ENCODE measurements at places on chromosomes 13 and 19.

DNA sequence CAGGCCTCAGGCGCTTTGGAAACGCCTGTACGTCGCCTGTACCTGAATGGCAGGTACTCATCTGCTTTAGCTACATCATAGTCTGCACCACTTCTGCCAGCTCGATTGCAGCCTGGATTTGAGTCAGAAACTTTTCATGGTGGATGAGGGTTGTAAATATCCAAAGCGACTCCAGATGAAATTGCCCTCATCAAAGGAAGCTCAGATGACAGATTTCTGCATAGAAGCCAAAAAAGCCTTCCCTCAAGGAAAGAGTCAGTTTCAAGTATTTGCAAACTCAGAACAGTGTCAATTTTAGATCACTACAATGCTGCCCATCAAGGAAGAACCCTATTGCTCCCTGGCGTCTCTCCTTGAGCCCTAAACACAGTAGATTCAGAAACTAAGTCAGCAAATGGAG, 38.8 kb upstream of the IGFL4 start:
- DNase-seq, result no peak

DNA sequence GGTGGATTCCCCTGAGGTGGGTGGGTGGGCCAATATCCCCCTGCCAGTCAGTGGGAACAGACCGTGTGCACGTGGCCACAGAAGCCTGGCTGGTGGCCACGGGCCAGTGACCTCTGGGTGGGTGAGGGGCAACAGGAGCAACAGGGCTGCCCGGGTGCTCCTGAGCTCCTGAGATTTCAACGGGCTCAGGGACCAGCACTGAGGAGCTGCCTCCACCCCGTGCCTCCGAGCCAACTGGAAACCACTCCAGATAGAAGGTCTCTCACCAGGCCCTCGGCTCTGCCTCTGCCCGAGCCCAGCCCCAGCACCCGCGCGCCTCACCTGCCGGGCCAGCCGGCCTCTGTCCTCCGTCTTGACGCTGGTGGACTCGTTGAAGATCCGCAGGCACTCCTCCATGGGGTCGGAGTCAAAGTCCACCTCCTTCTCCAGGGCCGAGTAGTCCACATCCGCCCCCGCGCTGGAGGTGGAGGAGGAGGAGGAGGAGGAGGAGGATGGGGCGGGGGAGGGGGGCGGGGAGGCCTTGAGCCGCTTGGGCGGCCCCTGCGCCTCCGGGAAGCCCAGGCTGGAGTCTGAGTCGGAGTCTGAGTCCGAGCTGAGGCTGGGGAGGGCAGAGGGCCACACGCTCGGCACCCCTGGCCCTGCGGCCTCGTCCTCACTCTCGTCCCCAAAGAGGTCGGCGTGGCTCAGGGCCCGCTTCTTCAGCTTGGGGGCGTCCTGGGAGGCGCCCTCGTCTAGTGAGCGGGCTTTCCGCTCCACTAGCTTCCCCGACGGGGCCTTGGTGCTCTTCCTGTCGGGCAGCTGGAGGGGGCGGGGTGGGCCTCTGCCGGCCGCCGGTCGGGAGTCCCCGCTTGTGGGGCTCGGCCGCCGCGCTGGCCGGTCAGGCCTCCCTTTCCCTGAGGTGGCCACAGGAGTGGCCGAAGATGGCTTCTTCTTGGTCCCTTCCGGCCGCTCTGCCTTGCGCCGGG, 14.8 kb upstream of the ATP8B3 start:
- DNase-seq, result no peak

DNA sequence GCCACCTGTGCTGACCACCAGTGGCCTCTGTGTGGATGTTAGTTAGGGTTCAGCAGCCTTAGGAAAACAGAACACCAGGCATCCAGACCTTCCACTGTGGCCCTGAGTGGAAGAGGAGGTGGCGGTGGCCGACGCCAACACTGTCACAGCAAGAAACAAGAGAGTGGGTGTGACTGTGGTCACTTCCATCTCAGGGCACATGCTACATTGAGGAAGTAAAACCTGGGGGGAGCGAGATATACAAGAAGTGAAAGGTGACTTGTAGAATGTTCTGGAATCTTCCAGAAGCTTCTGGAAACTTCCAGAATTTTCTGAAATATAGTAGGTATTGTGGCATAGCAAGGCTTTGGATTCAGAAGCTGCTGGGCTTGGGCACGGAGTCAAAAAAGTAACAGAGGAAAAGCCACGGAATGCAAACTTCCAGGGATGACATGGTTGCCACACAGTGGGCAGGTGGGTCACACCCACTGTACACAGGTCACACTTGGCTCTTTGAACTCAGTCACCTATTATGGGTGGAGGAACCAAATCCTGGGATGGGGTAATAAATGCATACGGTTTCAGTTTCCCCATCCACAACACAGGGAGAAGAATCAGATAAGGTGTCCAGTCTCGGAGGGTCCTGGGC, 24.3 kb downstream of the GNG7 start:
- no peak for DNase-seq

GRCh38 chr13:95247852-95248251, 53.4 kb downstream of the ABCC4 start:
- no peak for DNase-seq

DNA sequence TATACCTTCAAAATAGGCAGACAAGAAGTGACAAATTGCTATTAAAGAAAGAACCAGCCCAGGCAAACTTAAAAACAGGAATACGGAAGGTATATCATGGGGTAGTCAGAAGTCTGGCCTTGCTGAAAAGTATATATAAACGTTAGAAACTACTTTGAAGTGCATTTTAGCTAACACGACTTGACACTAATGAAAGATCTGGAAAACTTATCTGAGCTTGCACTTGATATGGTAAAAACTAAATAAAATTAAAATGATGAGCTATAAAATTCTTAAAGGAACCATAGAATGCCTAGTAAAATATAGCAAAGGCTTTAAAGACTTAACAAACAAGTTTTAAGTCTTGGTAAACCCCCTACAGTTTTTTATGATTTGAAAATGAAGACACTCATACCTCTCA, 795.3 kb upstream of the PCDH20 start:
- DNase-seq, result no peak

DNA sequence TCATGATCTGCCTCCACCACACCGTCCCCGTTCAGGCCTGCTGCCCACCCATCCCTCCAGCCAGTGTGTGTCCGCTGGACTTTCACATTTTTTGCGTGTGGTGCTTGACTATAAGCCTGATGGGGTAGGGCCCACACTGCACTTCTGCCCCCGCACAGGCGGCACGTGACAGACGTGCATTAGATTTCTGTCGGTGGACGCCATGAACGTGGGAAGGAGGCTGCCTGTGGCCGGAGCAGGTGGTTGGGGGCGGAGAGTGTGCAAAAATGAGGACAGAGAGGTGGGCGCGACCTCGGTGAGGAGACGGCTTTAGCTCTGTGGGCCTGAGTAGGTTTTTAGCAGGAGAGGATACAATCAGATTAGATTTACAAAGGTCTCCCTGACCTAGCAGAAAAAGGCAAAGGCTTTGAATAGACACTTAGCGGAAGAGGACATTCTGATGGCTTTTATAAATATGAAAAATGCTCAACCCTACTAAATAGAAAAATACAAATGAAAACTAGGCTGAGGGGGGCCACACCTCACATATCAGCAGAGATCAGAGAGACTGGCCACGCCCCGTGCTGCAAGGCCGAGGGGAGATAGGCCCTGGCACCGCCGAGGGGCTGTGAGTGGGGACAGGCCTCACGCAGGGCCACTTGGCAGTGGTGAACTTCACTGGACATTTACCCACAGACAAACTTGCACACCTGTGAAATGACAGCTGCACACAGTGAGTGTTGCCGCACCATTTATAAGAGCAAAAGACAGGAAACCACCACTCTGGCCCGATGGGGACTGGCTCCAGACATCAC, 25.4 kb downstream of the PAK4 start:
- DNase-seq, result no peak

GRCh38 chr19:10138879-10139795, 19.4 kb upstream of the EIF3G start:
- no peak for DNase-seq

DNA sequence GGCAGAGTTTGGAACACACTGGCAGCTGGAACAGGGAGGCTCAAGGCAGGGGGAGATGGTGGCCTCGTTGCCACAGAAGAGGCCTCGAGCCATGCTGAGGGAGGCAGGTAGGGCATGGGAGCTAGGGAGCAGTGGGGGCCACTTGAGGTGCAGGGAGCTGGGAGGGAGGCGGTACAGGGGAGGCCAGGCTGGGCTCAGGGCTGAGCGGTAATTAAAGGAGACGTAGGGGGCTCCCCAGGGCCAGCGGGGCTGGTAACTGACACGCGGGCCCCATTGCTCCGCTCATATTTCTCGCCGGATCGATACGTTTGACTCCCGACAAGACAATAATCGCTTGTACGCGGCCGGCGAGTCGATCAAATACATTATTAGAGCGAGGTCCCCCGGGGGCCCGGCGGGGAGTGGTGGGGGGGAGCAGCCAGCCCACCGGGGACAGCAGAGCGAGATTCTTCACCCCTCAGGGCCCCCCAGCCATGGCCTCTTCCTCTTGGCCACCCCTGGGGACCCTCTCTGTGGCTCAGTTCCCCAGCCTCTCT, 2.4 kb upstream of the POU2F2 start:
- DNase-seq, result no peak

- no peak for DNase-seq
Observed at GRCh38 chr19:601790-602189, 12.1 kb downstream of the HCN2 start.

DNA sequence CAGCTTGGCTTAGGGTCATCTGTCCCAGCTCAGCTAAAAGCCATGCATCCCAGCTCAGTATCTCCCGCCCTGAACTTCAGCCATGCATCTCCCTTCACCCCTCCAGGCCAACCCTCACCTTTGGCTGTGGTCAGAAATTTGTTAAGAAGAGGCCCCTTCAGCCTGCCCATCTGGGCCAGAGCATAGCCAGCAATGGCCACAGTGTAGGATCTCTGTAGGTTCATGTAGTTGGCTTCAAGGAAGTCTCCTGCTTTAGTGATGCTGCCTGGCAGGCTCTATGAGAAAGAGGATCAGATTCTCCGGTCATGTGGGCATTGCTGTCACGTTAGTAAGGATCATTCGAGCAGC, 16.6 kb upstream of the TNFSF14 start:
- DNase-seq, result no peak

DNA sequence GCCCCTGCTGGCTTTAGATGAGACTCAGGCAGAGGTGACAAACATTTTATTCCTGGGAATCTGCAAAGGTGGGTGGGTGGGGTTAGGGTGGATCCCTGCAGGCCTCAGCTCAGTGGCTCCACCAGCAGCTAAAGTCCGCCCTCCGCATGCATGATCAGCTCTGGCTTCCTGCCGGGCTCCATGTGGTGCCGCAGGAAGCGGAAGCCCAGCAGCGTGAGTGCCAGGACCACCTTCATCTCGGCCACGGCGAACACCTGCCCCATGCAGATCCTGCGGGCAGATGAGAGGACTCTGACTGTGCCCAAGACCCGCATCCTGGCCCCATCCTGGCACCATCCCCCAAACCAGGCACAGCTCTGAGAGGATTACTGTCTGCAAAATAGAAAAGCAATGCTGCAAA, 26.3 kb downstream of the CYP4F2 start:
- DNase-seq, result no peak

DNA sequence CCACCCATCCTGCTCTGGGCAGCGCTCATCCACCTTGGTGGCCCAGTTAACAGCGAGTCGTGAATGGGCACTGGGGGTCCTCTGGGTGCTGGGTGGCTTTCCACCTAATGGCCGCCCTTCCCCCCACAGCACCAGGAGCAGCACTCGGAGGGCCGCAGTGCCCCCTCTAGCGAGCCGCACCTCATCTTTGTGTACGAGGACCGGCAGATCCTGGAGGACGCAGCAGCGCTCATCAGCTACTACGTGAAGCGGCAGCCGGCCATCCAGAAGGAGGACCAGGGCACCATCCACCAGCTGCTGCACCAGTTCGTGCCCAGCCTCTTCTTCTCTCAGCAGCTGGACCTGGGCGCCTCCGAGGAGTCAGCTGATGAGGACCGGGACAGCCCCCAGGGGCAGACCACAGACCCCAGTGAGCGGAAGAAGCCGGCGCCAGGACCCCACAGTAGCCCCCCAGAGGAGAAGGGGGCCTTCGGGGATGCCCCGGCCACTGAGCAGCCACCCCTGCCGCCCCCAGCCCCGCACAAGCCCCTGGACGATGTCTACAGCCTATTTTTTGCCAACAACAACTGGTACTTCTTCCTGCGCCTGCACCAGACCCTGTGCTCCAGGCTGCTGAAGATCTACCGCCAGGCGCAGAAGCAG, 19.3 kb upstream of the F2RL3 start:
- no peak for DNase-seq

DNA sequence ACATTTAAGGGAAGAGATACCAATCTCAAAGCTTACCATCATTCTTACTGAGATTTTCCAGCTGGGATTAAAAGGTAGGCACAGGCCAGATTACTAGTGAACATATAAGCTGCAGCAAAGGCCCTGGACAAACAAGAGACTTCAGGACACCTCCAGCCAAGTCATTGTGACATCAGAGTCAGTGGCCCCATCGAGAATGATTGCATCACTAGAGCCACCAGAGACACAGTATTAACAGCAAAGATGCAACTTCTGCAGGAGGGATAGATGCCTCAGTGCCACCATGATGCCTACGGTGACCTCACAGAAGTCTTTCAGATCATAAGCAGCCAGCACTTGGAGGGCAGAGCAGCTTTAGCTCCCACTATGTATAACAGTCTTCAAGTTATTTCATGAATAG, 8.6 kb downstream of the RUBCNL start:
- no peak for DNase-seq

- no peak for DNase-seq
Observed at GRCh38 chr13:58119351-58119750, 487.8 kb downstream of the PCDH17 start.

All from naive thymus-derived CD4-positive, alpha-beta T cell (primary cell).